ENCODE measurements at places on chromosomes 4 and X. TPM values are rescaled to one million over a fixed set of nuclear protein-coding genes. Genes with fewer than 3 reads are reported as not detected.

DNA sequence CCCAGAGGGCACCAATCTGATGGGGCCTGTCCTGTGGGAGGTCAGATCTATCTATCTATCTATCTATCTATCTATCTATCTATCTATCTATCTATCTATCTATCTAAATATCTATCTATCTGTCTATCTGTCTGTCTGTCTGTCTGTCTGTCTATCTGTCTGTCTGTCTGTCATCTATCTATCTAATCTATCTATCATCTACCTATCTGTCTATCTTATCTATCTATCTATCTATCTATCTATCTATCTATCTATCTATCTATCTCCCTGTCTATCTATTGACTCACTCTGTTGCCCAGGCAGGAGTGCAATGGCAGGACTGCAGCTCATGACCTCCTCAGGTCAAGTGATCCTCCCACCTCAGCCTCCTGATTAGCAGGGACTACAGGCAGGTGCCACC, 155.7 kb upstream of the STX18 start:
- no peaks in the 10 kb centered on the region for H3K27me3 ChIP-seq
- H3K4me1 ChIP-seq, result no peaks in the 10 kb centered on the region
- no peak overlapping the region for H3K27ac ChIP-seq
- DNase-seq, result no peak
- no peak overlapping the region for H3K4me3 ChIP-seq

DNA sequence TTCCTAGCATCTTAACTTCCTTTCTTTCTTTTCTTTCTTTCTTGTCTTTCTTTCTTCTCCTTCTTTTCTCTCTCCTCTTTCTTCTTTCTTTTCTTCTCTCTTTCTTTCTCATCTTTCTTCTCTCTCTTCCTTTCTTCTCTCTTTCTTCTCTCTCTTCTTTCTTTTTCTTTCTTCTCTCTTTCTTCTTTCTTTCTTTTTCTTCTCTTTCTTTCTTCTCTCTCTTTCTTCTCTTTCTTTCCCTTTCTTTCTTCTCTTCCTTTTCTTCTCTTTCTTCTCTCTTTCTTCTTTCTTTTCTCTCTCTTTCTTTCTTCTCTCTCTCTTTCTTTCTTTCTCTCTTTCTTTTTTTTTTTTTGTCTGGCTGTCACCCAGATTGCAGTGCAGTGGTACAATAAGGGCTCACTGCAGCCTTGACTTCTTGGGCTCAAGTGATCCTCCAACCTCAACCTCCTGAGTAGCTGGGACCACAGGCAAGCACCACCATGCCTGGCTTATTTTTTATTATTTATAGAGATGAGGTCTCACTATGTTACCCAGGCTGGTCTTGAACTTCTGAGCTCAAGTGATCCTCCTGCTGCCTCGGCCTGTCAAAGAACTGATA, 17.5 kb downstream of the NMU start:
- no peaks in the 10 kb centered on the region for H3K4me1 ChIP-seq
- no peak for DNase-seq
- no peaks in the 10 kb centered on the region for H3K27me3 ChIP-seq

DNA sequence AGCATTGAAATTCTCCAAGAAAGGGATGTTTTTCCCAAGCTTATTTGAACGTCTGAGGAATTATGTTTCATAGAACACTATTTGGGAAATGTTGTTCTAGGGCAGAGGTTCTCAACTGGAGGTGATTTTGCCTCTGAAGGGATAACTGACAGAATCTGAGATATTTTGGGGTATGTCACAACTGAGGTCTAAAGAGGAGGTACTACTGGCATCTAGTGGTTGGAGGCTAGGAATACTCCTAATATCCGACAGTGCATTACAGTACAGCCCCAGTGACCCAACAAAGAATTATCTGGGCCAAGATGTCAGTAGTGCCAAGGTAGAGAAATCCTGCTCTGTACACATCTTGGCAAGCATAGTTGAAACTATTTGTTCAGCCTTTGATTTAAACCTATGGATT, 6.4 kb downstream of the HSPA4L start:
- H3K4me3 ChIP-seq, result no peak overlapping the region
- H3K36me3 ChIP-seq, result no peaks in the 10 kb centered on the region
- DNase-seq, result no peak
- no peak overlapping the region for H3K27ac ChIP-seq

- no peak overlapping the region for H3K27ac ChIP-seq
- no peaks in the 10 kb centered on the region for H3K4me1 ChIP-seq
- H3K36me3 ChIP-seq, result no peaks in the 10 kb centered on the region
- no peaks in the 10 kb centered on the region for H3K27me3 ChIP-seq
- DNase-seq, result no peak
Measured at GRCh38 chr4:52510939-52511565, 148.0 kb downstream of the USP46 start.

SLC10A7 gene
- total RNA-seq, result 16.0 TPM

IL13RA1 gene
- 2.4 TPM for total RNA-seq

FAM53A gene
- total RNA-seq, result 2.9 TPM

RRH gene
- total RNA-seq, result 0.24 TPM

SSX1 gene
- not detected for total RNA-seq

All from natural killer cell (primary cell).